SW 1271 (cell line): ENCODE measurements at places on chromosomes 4 and X.

DNA sequence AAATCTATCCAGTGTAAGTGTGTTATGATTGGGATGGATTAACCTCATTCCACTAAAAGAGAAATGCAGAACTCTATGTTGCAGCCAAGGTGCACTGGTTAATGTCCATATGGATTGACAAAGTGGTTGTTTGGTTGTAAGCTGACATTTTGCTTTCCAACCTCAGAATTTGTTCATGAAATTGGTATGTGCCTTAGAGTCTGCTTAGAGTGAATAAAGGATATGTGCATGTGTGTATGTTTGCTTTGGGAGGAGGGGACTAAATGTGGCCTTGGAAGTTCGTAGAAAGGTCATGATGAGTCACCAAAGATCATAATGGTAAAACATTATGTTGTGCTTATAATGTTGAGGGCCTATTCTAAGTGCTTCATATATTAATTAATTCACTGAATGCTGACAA is 44.1 kb upstream of the MBNL3 start:
- no peak for DNase-seq

GRCh38 chrX:111519215-111519614 is 7.8 kb downstream of the SERTM2 start:
- DNase-seq: no peak

GRCh38 chr4:156298230-156298629 is 344.6 kb upstream of the CTSO start:
- no peak for DNase-seq

- no peak for DNase-seq
Observed at GRCh38 chr4:16859031-16859430, 39.4 kb downstream of the LDB2 start.

GRCh38 chr4:24769571-24769970 is 25.8 kb upstream of the SOD3 start:
- no peak for DNase-seq

DNA sequence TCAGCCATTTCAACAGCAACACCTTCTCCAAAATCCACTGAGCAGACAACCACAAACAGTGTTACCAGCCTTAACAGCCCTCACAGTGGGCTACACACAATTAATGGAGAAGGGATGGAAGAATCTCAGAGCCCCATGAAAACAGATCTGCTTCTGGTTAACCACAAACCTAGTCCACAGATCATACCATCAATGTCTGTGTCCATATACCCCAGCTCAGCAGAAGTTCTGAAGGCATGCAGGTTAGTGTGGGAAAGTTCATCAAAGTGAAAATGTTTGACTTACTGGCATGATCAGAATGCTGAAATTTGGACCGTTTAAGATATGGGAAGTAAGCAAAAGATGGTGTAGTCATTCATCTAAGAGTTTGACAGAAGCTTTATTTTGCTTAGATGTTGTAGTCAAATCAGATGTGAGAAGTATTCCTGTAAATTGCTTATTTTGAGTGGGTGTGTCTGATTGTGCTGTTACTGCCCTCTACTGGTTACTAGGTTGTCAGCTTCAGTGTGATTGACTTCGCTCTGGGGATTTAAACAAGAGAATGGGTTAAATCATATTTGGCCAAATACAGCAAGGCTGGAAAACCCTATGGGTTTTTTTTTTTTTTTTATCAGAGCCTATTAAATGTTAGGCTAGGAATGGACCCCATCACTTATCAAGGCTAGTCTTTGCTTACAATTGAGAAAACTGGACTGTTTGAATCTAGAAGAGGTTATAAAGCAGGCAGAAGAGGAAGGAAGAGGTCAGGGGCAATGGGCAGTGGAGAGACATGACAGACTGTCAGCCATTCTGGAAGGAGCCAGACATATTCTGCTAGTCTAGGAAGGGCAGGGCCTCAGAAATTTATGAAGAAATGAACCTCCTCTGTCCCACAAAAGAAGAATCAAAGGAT is 130.3 kb downstream of the DIPK2B start:
- peak; percentile 29 for DNase-seq

DNA sequence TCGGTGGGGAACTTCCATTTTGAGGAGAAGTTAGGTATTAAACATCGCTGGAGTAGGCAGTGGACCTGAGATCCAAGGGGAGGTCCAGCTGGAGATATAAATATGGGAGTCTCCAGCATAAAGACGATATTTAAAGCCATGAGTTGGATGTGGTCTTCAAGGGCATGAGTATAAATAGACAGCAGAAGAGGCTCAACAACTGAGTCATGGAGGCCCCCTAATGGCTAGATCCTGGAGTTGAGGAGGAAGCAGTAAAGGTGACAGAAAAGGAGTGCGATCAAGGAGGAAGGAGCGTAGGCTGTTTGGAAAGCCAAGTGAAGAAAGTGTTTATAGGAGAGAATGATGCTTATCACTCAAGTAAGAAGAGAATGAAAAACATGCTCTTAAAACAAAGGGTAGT is 18.1 kb upstream of the APBB2 start:
- peak; percentile 9 for DNase-seq

DNA sequence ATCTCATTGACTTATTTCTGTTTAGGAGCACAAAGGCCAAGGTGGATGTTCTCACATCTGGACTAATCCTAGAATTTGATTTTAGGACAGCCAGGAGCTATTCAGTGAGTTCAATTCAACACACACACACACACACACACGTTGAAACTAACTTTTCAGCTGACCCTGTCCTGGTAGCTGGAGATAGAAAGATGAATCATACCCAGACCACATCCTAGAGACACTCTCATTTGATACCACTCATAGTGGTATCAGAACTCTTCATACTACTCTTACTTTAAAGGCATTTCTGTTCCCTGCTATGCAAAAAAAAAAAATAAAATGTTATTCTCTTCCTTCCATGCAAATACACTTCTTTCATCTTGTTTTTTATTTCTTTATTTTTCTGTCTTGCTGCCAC is 36.7 kb downstream of the KLF8 start:
- no peak for DNase-seq

GRCh38 chrX:69216911-69217310 is 51.7 kb upstream of the PJA1 start:
- DNase-seq: no peak

DNA sequence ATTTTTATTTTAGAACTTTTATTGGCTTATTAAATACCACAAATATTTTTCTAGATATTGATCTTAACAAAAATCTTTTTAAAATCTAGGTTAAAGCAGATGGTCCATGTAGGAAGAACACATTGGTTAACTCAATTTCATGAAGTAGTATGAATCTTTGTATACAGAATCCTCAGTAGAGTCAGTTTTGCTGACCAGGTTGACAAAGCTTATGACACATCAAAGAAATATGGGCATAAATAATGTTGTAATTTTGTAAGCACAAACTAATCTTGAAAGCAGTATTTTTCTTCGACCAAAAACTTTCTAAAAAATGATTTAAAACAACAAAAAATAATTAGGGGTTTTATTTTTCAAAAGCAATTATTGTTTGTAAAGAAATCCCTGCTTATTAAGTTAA is 479.3 kb upstream of the PCDH10 start:
- no peak for DNase-seq

DNA sequence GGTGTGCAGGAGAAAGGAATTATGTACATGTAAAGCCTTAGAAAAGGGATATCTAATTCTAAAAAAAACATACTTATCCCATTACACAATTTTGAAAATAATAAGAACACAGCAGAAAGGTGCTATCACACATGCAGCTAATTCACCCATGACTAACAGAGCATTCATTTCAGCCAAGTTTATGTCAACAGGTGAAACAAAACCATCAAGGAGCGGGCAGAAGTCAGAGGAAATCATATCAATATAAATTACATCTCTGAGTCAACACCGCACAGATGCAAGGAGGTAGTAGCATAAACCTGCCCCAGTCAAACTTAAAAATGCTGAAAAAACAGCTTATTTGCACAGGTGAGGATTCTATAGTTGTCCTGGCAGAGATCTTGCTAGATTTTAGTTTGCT is 197.9 kb downstream of the PRDM5 start:
- no peak for DNase-seq

GRCh38 chr4:106864231-106864630 is 171.9 kb downstream of the DKK2 start:
- DNase-seq: no peak

DNA sequence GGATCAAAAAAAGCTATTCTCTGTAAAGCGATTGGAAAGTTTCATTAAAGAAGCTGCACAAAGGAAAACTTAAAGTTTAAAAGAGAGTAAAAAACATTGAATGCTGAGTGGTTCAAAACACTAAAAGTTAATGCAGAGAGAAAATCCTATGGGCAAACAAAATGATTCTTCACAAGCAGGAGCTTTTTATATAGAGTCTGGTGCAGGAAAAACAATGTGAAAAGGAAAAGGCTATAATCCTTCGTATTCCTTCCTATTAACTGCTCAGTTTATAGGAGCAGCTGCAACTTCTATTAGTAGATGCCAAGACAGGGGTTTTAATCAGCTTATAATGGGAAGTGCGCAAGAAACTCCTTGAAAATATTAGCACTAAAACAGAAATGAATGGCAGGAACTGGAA is 100.7 kb downstream of the PDGFC start:
- DNase-seq: no peak

DNA sequence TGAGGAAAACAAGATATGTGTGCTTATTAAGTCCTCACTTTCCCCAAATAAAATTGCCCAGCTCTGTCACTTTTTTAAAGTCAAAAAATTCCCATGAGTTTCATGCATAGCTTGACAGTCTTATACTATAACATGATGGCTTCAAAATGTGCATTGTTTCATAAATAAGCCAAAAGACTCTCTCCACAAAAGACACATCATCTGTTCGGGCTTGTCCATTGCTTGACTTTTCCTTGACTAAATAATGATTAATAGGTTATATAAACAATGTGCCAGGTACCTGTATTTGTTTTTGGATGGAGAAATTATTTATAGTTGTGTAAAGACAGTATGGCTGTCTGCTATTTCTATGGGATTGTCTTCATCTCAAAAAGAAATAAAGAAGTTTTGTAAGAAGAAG is 329.2 kb upstream of the KLF3 start:
- no peak for DNase-seq

GRCh38 chrX:124217304-124218251 is 114.9 kb upstream of the TEX13D start:
- no peak for DNase-seq

DNA sequence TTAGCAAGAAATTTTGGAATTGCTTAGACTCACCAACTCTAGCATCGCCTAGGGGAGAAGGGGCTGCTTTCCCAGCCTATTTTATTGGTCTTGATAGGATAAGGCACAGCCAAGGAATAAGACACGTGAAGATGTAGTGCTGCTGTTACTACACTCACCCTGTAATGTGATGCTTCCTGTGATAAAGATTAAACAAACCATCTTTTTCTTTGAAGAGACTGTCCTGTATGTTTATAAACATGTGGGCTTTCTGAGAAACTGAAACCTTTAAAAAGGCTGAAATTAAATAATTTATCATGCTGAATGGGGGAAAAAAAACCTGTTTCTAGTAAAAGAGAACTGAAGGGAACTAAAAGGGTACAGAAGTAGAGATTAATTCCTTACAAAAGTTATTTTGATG is 13.2 kb downstream of the TAPT1 start:
- no peak for DNase-seq

DNA sequence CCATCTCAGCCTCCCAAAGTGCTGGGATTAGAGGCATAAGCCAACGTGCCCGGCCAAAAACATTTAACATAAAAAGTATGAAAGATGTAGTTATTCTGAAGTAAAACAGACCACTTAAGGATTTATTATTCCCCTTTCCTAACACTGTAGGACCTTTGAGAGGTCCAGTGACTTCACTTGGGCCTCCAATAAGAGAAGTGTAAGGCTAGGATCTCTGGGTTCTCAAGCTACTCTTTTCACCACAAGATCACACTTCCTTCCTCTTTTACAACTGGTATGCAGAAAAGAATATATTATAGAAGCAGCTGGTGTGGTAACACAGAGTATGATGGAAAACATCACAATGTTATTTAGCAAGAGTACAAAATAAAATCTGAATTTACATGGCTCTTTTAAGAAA is 30.2 kb upstream of the CCNG2 start:
- no peak for DNase-seq

- DNase-seq: no peak
Observed at GRCh38 chrX:69605521-69605920, 10.4 kb upstream of the EDA start.

- DNase-seq: no peak
Observed at GRCh38 chrX:113906168-113906567, 677.7 kb upstream of the HTR2C start.

DNA sequence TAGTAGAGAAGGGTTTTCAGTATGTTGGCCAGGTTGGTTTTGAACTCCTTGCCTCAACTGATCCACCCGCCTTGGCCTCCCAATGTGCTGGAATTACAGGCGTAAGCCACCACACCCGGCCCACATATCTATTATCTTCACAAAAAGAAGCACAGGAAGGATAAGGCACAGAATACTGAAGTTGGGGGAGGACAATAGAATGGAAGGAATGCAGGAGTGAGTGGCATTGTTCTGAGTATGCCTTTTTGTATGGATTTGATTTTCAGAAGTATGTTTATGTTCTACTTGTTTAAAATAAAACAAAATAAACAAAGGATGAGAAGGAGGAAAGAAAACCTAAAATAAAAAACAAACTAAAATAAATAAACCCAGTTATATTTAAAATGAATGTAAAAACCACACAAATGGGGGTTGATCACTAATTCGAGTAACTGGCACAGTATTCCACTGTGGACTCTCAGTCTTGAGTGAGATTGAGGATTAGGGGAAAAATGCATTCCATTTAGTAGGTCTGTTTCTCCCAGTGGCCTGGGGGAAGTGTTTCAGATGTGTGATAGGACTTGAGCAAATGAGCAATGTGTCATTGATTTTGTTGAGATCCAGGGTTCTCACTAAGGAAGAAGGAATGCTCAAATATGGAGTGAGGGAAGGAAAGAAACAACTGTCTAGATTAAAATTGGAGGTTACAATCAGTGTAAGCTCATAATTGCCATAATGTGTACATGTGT is 109.0 kb upstream of the C1QTNF7 start:
- no peak for DNase-seq

GRCh38 chr4:77473509-77473908 is 132.1 kb upstream of the CXCL13 start:
- no peak for DNase-seq

DNA sequence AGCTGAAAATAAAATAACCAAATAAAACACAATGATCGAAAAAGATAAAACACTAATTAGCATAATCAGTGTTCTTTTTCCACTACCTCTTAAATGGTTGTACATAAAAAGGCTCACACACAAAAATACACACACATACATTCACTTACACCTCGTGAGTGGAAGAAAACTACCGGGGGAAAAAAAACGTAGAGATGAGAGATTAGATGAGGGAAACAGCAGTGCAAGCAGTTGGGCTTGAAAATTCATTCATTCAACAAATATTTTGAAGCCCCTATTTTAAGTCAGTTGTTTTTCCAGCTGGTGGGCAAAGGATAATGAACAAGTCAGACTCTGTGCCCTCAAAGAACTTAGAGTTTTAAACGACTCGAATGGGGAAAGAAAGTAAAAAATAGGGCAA is 1.0 kb downstream of the TBCK start:
- peak; percentile 11 for DNase-seq

- peak; percentile 68 for DNase-seq
Observed at GRCh38 chr4:41143311-41144039, 70.9 kb downstream of the APBB2 start.

DNA sequence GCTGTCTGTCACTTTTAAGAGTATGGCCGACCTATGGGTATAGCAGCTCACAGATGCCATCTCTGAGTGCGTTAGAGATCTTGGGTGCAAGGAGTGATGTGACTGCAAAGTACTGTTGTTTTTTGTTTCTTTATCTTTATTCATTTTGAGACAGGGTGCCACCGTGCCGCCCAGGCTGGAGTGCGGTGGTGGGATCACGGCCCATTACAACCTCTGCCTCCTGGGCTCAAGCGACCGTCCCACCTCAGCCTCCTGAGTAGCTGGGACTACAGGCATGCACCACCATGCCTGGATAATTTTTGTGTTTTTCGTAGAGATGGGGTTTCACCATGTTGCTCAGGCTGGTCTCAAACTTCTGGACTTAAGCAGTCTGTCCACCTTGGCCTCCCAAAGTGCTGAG is 71.4 kb downstream of the CCKAR start:
- DNase-seq: no peak
